ENCODE measurements at places on chromosomes 6 and 20. TPM values are rescaled to one million over a fixed set of nuclear protein-coding genes. Genes with fewer than 3 reads are reported as not detected.

The RFX6 gene
- not detected for total RNA-seq

The USP49 gene
- total RNA-seq, result 2.8 TPM

The FKBP5 gene
- total RNA-seq, result 1,753 TPM

The CFAP61 gene
- total RNA-seq, result 40.6 TPM

The NNAT gene
- total RNA-seq, result 2.4 TPM

The PCK1 gene
- total RNA-seq, result 0.10 TPM

The RIPOR2 gene
- total RNA-seq, result 34.0 TPM

The REM1 gene
- 1.1 TPM for total RNA-seq

The SLPI gene
- total RNA-seq, result 390 TPM

The SNAP25 gene
- total RNA-seq, result not detected

The SLC22A2 gene
- total RNA-seq, result not detected

The HLA-DRB5 gene
- total RNA-seq, result 19.0 TPM

- DNase-seq, result no peak
These were observed 85.6 kb downstream of the SEL1L2 start for GRCh38 chr20:13904766-13905165.

- no peak for DNase-seq
These were observed 23.8 kb downstream of the DCBLD1 start for GRCh38 chr6:117506180-117506835.

GRCh38 chr6:118704915-118705314, 53.5 kb upstream of the CEP85L start:
- no peak for DNase-seq

DNA sequence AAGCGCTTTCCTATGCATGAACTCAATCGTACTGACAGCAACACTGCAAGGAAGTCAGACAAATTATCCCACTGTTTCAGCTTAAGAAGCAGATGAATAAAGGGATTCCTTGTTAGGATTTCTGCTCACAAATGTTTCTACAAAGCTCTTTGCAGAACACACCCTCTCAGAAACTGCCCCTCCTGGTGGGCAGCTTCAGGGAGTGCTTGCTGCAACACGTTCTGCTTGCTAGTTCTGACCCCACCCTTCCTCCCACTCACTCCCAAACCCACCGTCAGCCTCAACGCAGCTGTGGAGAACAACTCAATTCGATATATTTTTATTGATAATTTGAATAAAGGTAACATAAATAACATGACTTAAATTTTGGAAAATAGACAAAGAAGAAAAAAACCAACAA, 250.8 kb upstream of the PRDM1 start:
- DNase-seq, result no peak

DNA sequence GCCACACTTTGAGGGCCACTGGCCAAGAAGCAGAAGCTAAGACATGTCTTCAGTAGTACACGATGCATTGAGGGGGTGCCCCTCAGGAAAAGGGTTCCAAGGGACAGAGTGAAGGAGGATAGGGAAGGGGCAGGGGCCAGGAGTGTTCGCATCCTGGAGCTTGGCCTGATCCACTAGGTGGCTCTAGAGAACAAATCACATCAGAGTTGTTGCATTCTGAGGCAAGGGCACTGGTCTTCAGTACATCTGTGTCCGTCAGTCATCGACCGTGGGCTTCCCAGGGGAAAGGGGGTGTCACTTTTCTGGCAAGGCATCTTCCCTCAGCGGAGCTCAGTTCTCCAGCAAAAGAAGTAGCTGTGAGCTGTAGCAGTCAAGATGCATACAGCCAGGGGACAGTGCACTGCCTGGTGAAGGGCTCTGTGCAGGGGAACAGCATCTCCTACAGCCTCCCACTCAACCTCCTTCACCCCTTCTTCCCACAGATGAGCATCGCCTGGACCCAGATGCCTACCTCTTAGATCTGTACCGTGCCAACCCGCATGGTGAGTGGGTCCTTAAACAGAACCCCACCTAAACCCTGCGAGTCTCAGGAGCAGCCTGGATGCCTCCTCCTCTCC, 47.8 kb downstream of the ARHGAP40 start:
- DNase-seq, result no peak

DNA sequence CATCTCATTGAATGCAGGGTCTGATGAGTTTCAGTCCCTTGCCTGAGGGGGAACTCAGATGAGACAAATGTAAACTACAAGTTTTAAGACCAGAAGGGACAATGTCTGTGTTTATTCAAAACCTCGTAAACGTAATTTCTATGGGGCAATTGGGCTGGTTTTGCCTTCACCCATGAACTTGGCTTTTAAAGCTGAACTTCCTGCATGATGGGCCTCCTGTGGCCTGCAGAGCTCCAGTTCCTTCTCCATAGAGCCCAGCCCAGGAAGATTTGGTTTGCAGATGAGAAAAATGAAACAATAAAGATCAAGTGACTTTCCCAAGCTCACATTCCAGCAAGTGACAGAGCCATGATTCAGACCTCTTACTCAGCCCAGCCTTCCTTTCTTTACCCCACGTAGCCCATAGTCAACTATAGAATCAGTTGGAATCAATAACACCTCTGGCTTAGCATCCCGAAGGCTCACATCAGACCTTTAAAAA, 612.3 kb downstream of the UTRN start:
- no peak for DNase-seq

DNA sequence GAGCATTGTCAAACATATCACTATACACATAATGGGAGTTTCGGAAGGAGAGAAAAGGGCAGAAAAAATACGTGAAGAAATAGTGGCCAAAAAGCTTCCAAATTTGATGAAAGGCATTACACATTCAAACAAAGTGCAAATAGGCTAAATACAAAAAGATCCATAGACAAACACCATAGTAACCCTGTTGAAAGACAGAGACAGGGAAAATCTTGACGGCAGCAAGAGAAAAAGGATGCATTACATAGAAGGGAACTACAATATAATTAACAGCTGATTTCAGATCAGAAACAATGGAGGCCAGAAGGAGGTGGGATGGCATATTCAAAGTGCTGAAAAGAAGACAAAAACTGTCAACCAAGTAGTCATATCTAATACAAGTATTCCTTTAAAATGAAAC, 170.8 kb downstream of the MRPL14 start:
- no peak for DNase-seq

DNA sequence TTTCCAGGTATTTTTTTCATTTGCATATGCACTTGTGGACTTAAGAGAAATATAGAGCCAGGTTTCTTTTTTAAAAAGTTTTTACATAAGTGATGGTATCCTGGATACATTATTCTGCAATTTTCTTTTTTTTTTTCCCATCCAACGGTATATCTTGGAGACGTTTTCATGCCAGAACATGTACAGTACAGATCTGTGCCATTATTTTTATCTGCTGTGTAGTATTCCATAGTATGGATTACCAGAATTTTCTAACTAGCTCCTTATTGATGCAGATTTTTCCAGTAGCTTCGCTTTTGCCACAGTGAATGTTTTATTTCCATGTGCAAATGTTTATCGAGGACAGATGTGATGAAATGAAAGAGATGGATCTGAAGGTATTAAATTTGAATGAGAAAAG, 34.1 kb downstream of the PPP1R16B start:
- DNase-seq, result no peak

DNA sequence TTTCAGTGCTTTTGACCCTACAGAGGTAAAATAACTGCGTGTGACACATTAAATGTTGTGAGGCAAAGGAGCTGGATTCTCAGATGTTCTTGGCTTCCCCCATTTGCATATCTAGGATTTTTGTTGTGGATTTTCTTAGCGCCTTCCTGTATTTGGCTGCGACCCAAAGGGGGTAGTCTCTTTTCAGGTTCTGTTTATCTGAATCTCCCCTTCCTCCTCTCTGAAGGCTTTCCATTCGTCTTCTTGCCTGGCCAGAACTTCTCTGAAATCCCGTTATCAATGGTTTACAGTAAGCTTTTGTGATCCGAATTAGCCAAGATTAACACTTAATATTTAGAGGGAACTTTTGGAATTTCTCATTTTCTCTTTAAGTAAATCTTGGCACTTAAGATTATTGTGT, 60.8 kb downstream of the ADGRB3 start:
- DNase-seq, result no peak

DNA sequence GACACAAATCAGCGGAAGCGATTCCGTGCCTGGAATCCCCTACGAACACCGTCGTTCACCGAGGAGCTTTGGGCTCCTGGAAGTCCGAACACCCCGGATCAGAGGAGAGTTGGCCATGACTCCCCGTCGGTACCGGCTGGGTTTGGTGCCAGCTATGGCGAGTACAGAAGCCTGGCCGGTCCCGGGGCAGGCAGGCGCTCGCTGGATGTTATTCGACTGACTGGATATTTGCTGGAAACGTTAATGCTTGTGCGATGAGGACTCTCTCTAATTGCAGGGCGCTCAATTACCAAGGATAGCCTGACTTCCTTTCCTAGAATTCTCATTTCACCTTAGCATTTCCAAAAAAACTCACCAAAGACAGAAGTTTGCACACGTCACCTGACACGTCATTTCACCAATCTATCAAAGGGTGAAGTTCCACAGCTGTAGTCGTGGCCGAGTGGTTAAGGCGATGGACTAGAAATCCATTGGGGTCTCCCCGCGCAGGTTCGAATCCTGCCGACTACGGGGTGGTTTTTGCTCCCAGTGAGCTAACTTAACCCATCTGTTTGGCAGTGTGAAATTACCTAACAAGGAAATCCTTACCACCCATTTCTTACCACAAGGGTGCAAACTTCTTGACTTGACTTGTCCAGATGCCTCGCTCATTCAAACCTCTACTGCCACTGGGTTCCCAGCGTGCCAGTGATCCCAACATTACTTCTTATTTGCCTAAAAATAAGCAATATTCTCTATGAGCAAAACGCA, 22.7 kb upstream of the ZNF184 start:
- no peak for DNase-seq

DNA sequence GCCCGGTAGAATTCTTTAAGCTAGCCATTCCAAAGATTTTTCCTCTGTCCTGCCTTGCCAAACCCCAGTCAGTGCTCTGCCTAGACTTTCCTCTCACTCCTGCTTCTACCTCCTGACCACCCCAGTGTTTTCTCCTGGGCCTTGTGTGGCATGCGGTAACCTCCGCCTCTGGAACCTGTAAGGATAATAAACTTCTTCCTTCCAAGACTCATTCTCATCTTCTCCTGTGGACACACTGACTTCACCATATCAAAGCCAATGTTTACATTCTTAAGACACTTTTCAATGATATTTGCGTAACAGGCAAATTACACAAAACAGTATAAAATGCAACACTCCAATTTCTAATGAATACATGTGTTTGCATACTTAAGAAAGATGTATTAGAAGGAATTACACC, 354.6 kb downstream of the RNF144B start:
- no peak for DNase-seq

GRCh38 chr6:26056583-26057350, 30.5 kb upstream of the HFE start:
- DNase-seq, result peak; percentile 16

DNA sequence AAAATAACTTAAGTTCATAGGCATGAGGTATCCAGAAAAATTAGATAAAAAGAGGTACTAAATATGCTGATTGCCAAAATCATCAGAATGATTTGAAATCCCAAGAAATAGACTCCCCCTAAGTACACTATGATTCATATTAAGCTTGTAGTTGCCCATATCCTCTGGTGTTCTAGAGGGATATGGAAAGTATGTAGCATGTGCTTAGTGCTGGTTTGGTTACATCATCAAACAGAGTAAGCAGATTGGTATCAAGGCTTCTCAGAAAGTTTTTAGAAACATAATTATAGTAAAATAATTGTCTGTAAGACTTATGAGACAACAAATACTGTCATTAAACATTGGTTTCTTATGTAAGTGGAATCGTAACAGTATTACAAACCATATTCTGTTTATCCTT, 166.4 kb downstream of the FAXC start:
- no peak for DNase-seq

- DNase-seq, result no peak
These were observed 347.6 kb upstream of the IMPG1 start for GRCh38 chr6:76420094-76420493.

DNA sequence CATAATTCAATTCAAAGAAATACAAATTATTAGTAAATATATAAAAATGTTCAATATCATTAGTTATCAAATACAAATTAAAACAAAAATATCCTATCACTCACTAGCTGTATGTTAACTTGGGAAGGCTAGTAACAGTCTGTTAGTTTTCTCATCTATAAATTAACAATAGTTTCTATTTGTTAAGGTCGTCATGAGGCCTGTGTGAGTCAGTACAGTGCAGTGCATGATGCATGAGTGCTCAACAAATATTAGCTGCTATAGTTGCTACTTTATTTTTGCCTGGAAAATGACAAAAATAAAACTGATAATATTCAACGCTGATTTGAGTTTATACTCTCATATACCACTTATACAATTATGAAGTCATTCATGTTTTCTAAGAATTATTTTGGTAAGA, 401.6 kb upstream of the RUNX2 start:
- DNase-seq, result no peak

- DNase-seq, result no peak
These were observed 331.8 kb downstream of the RIMS1 start for GRCh38 chr6:72218125-72218524.

DNA sequence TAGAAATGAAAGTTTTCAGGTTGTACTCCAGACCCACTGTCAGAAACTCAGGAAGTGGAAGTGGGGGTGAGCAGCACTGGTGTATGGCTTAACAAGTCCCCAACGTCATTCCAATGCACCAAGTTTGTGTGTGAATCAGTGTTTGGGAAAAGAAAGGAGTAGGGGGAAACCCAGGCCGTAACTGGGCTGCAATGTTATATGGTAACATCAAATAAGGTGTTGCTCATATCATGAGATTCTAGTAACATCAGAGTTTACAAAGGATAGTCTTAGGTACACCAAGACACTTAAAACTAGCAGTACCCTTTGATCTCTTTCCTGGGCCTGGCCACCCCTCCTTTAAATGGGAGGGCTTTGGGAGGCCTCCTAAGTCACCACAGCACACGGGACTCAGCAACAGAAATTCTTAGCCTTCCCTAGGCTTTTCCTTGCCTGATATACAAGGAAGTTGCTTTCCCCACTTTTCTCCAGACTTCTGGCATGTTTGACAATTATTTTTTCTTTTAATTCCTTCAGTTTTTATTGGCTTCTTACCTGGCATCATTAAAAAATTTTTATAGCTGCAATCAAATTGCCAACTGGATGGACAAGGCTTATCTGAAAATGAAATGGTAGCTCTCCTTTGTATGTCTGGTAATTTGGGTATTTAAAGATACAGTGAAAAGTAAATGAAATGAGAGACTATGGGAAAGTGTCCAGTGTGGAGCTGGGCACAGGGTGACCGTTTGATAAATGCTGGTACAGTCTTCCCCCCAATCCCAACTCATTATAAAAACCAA, 15.1 kb downstream of the E2F3 start:
- DNase-seq, result no peak

DNA sequence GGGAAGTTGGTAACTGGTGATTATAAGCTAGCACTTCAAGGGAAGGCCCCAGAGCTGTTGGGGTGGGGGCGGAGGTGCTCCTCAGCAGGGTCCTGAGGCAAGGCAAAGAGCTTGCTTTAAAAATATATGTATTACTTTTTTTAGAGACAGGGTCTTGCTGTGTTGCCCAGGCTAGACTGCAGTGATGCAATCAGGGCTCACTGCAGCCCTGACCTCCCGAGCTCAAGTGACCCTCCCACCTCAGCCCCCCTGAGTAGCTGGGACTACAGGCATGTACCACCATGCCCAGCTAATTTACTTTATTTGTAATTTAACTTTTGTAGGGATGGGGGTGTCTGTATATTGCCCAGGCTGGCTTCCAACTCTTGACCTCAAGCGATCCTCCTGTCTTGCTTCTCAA, 87.2 kb downstream of the MYB start:
- DNase-seq, result no peak
